ENCODE measurements at places on chromosomes 12 and 14. TPM values are rescaled to one million over a fixed set of nuclear protein-coding genes. Genes with fewer than 3 reads are reported as not detected.
A peak's percentile ranks its signal among the peaks of the same experiment; 100 is the strongest.

DNA sequence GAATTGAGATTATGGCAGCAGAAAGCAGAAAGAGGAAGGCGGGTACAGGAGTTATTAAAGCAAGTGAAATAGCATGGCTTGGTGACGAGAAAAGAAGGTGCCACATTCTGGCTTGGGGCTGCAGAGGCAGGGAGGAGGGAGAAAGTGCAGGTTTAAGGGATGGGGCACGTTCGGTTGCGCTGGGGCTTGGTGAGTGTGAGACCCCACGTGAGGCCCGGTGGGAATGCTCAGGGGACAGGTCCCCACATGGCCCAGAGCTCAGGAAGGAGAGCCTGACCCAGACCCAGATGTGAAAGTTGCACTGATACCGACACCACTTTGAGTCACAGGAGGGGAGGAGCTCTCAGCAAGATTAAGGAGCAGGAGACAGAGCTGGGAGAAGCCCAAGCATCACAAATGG is 187.1 kb downstream of the PIWIL1 start:
- DNase-seq, result no peak

- no peak for DNase-seq
Measured at GRCh38 chr12:75655315-75655806, 144.0 kb upstream of the KRR1 start.

DNA sequence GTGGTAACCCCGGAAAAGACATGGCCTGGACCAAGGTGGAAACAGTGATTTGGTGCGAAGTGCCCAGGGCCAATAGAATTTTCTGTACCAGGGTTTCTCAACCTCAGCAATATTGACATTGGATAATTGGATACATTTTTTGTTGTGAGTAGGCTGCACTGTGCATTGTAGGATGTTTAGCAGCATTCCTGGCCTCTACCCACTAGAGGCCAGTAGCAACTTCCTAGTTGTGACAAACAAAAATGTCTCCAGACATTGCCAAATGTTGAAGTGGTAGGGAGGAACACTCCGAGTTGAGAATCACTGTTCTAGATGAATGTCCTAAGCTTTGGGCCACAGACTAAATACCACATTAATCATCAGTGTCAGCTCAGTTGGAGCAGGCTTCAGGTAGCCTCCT is 6.2 kb upstream of the CGRRF1 start:
- DNase-seq, result peak; percentile 23

DNA sequence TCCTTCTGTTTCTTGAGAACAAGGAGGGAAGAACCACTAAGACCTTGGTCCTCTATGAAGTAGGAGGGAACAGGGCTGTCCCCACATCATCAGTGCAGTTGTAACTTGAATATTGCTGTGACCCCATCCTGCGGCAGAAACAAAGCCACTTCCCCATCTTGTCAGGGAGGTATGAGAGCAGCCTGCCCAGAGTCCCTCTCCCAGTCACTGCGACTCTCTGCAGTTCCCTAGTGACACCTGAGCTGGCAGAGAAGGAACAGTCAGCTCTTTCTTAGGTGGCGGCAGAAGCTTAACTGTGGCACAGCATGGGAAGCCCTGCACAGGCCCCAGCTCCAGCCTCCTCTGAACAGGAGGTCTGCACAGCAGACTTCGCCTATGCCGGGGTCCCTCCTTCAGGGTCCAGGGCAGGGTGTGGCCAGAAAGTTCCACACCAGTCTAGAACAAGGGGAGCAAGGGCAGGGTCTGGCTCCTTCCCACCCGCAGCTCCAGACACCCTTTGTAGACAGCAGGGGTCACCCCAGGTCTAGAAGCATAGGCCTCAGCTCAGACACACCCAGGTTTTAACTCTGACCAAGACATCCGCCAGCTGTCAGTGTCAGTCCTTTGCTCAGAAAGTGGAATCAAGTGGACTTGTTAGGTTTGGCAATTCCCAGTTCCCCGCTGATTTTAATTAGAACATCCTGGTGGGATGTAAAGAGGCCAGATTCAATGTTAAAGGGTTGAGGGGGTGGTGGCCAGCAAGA is 36.8 kb downstream of the DEGS2 start:
- no peak for DNase-seq

DNA sequence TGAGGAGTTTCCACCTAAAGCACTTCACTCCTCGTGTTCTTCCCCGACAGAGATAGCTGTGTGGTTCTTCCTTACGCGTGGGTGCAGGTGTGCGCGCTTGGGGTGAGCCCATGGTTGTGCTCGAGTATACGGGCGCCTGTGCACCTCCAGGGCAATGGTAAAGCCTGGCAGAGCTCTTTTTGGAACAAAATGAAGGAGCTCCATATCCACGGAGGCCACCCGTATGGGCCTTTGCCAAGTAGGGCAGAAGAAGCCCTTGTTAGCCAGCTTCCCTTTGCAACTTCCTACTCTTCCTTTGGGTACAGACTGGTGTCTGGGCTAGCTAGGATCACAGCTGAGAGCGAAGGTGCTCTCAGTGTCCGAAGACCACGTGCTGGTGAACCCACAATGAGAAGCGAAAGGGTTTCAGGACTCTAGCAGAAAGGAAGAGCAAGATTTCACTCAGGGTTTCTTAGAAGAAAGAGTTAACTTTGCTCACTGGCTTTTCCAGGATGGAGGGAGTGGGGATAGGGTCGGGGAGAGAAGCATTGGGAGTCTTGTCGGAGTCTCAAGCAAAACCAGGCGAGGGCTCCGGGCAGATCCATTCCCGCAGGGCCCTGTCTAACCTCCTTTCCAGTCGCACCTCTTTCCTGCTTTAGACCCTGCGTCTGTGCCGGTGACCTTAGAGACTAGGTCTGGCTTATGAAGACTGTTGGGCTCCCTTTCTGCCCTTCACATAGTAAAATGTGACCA is 960 bp upstream of the LRFN5 start:
- peak; percentile 56 for DNase-seq

GRCh38 chr12:105843986-105844760 is 294.6 kb downstream of the NUAK1 start:
- peak; percentile 19 for DNase-seq

DNA sequence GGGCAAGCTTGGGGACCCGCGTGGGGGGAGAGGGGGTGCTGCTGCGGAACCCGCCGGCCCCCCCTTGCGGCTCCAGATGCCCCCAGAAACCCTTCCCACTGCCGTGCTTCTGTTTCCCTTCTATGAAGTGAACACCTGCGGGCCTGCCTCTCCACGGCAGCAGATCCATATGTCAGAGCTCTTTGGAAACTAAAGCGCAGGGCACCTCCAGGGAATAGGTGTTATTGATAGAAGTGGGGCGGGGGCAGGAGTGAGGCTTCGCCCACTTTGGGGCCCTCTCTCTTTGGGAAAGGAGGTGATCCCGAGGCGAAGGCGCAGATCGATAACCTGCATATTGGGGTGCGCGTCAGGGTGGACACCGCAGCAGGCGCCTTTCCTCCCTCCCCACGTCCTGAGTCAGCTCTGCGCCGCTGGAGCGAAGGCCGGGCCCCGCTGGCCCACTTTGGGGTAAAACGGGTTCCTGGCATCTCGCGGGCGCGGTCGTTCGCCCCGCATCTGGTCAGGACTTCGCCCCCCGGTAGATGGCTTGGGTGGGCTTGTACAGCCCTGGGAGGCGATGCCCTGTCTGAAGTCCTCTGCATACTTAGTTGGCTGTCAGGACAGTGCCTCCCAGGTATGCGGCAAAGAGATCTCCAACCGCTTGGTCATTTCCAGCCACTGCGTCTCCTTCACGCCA is 524 bp downstream of the KMT5A start:
- DNase-seq, result peak; percentile 38

CCDC197 gene
- total RNA-seq, result not detected

AMDHD1 gene
- total RNA-seq, result 2.1 TPM

Data from hepatocyte (in vitro differentiated cells).